ENCODE measurements at places on chromosomes 13 and 19.

GRCh38 chr13:33251131-33251661 lies 34.4 kb downstream of the STARD13 start:
- DNase-seq, result no peak

GRCh38 chr13:33284031-33284430 lies 1.5 kb downstream of the STARD13 start:
- DNase-seq, result no peak

- no peak for DNase-seq
Measured at GRCh38 chr19:343941-344624, 513 bp downstream of the MIER2 start.

DNA sequence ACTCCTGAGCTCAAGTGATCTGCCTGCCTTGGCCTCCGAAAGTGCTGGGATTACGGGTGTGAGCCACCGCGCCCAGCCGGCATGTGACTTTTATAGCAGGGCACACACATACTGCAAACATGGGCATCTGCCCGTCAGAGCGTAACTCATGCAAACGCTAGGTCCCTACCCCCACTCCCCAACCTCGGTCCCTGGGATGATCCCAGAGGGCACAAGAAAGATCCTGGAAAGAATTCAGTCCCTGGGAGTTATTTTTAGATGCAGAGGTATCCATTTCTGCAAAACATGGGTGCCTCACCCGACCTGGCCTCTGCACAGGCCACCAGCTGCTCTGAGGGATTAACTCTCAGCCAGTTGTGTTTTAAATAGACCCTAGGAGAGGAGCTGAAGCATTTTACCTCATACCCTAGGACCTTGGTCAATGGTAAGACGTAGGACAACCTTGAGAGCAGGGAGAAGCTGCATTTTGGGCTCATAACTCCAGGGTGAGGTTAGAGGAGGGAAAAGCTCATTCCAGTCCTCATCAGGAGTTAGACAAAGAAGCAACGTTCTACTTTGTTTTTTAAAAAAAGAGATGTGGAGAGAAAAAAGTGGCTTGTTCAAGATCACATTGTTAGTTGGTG lies 10.8 kb downstream of the TMEM38A start:
- DNase-seq, result no peak

DNA sequence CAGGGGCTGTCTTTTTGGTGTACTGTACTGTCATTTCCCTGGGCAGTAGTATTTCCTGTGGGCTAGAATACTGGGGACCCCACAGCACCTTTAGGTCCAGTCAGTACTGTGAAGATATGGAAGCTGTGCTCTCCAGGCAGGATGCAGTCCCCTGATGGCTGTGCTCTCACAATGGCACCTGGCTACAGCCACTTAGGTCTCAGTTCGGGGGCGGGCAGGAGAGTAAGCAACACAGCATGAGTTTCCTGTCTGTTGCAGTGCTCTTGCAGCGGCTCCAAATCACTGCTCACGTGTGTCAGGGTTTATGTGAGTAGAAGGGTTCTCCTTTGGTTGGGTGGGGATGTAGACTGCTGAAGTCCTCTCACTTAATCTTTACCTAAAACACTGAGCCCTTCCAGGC lies 810.4 kb downstream of the DACH1 start:
- peak; percentile 58 for DNase-seq

- DNase-seq, result no peak
Measured at GRCh38 chr13:98182589-98182988, 5.5 kb upstream of the RNF113B start.

GRCh38 chr19:32129141-32129540 lies 216.3 kb upstream of the ZNF507 start:
- DNase-seq, result no peak

DNA sequence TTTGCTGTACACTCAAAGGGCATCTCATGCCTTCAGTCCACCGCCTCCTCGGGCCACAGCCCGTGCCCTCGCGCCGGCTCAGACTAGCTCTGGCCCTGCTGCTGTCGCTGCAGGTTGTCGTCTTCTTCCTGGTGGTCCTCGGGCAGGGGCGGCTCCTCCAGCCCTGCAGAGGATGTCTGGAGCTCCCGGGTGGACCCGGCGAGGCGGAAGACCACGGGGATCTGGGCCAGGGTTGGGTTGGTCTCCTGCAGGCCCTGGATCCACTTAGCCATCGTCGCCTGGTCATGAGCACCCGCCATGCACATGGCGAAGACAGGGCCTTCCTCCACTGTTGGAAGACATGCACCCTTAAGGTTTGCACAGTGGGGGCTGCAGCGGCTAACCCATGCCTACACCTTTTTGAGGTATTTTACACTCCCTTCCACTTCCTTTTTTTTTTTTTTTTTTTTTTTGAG lies 489 bp upstream of the ZNF653 start:
- DNase-seq, result no peak

- DNase-seq, result no peak
Measured at GRCh38 chr19:5635427-5635826, 12.5 kb downstream of the SAFB start.

- DNase-seq, result no peak
Measured at GRCh38 chr13:95708811-95709500, 32.0 kb downstream of the DNAJC3 start.

GRCh38 chr13:112057736-112058518 lies 9.0 kb upstream of the SOX1 start:
- DNase-seq, result peak; percentile 56

DNA sequence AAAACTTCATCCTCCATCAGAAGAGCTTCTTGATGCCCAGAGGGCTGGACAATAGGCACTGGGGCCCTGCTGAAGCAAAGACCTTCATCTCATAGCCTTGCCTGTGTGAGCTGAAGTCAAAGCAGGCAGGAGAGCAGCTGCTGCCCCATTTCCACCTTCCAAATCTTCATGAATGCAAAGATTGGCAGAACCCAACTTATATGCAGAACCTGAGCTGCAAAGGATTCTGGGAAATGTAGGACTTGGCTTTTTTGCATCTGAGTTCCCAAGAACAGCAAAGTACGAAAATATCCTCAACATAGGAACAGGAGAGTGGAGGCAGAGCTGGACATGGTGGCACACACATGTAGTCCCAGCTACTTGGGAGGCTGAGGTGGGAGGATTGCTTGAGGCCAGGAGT lies 30.8 kb downstream of the CKM start:
- DNase-seq, result no peak

GRCh38 chr13:40667622-40667978 lies 1.2 kb upstream of the FOXO1 start:
- no peak for DNase-seq

DNA sequence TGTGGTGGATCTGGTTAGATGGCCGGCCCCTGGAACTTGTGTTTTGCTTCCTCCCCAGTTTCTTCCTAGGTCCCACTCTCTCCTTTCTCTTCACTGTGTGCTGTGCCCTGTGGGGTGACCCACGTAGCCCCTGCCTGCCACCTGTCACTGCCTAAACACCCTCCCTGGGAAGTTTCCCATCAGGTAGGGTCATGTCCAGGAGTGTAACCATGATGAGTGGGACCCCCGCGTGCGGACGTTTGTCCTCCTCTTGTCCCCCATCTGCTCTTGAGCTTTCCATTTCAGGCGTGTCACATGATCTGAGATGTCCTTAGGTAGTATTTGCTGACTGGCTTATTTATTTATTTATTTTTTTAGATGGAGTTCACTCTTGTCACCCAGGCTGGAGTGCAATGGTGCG lies 61.3 kb downstream of the ARHGEF7 start:
- no peak for DNase-seq

- peak; percentile 82 for DNase-seq
Measured at GRCh38 chr19:39506944-39507714, 7.8 kb upstream of the SELENOV start.

DNA sequence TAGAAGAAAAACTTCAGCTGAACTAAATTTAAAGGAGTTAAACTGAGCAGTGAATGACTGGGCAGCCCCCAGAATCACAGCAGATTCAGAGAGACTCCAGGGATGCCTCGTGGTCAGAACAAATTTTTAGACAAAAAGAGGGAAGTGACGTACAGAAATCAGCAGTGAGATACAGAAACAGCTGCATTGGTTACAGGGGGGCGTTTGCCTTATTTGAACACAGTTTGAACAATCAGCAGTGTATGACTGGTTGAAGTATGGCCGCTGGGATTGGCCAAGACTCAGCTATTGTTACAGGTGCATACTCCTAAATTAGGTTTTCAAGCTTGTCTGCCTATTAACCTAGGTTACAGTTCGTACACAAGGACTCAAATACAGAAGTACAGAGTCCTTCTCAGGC lies 2.2 kb upstream of the SPRYD7 start:
- no peak for DNase-seq

DNA sequence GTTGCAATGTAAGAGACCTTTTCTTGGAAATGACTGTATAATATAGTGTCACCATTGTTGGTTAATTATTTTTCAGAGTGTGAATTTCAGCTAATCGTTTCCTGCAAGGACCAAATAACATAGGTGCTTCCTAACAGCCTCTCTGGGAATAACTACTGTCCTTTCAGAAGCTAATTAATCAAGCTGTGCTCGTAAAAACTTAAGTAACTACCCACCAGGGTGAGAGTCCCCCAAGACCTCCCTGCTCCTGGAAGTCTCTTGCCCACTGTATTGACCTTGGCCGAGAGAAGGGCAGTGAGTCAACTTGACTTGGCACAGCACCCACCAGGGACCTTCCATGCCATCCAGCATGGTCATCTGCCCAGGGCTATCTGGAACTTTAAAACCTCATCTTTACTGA lies 50.3 kb downstream of the UQCRFS1 start:
- no peak for DNase-seq

DNA sequence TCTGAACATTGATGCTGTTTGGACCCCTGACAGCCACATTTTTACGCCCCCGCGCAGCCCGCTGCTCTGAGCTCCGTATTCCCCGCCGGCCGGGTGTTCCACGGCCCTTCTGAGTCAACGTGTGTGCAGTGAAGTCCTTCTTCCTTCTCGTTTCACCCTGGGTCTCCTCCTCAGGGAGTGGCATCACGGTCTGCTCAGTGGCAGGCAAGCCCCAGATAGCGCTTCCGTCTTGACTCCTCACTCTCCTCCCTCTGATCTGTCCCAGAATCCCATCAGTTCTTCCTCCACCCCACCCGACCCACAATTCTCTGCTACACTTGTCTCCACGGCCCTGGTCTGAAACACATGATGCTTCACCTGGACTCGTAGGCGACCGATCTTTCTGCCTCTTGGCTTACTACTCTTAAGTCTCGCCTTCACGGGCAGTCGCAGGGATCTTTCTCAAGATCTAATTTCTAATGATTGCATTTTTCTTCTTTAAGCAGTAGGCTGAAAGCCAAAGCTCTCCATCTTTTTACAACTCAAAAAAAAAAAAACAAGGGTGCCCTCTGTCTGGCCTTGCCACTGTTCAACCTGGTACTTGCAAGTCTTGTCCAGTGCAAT lies 33.9 kb downstream of the CCNE1 start:
- peak; percentile 60 for DNase-seq

GRCh38 chr13:99565478-99566124 lies 64.3 kb downstream of the TM9SF2 start:
- DNase-seq, result peak; percentile 59

DNA sequence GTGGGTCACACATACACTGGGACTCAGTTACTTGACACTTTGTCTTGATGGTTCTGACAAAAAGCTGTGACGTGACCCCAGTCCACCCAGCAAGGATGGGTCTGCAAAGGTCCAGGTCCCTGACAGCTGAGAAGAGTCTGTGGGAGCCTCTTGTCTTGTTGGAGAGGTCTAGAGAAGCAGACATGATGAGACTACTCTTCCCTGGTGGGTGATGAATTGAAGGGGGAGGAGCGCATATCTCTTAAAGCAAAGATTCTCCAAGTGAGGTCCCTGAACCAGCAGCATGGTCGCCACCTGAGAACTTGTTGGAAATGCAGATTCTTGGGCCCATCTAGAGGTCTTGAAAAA lies 78.5 kb upstream of the MEDAG start:
- DNase-seq, result no peak

DNA sequence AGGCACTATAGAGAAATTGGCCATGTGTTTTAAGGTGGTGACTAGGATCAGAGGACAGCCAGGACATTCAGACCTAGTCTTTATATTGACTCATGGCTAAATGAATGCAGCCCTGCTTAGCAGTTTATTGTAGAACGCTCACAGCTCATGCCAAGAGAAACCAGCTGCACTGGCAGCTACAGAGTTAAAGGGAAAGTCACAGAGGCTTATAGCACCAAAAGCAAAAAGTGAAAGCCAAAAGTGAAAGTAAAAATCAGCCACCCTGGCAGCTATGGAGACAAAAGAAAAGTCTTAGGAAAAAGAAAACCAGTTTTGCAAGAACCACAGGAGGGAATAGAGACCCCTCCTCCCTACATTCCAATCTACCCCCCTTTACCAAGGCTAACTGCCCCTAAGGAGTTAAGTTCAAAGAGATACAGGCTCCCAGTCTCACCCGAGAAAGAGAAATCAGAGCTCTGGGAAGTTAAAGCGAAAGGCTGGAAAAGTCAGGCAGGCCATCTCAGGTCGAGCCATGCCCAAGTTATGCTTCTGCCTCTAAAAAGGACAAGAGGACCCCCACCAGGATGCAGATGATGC lies 99.0 kb downstream of the ZNF429 start:
- DNase-seq, result no peak

DNA sequence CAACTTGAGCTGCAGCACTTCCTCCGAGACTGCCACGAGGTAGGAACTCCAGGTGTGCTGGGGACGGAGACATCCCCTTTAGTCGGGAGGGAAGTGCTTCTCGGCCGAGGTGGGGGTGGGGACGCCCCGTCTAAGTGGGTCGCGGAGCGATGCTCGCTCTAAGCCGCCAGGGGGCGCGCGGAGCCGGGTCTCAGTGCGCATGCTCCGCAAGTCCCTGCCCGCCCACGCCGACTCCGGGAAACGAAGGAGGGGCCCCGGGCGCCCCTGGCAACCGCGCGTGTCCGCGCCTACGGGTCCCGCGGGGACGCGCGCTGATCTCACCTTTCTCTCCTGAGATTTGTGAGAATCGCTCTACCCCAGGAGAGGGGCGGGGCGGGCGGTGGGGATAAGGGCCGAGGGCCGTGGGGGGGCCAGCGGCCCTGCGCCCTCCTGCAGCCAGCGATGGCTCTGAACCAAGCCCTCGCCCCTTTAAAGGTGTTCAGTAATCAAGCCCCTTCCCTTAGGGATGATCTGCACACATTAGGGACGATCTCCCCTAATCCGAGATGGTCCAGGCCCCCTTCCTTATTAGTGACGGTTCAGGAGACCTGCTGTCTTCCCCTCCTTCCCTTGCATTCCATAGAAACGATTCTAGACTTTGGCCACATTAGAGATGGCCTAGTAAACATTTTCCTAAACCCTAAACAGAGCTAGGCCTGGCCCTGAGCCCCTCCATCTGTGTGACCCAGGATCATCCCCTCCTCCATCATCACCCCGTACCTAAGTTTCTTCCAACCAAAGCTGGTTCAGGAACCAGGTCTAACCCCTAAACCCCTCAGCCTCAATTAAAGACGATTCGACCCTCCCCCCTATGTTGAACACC lies 47.3 kb upstream of the SHKBP1 start:
- peak; percentile 91 for DNase-seq

DNA sequence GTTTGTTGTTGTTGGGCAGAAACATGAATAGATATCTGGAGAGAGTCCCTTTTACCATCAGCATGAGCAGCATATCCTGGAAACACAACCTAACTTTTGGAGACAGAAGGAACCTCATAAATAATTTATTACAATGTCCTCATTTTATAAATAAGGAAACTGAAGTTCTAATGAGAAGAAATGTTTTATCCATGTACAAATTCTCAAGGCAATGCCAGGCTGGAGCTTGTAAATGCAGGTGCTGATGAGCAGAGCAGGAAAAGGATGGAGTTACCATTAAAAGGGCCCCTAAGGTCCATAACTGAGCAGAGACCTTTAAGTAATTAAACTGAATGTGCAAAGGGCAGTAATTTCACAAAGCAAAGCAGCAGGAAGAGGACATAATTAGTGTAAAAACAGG lies 17.3 kb downstream of the LCP1 start:
- no peak for DNase-seq

Data from H9 (cell line).